Adrenal gland (tissue), 19 donors: ENCODE measurements at places on chromosomes 2 and 18. TPM values are rescaled to one million over a fixed set of nuclear protein-coding genes. Genes with fewer than 3 reads are reported as not detected.

- DNase-seq, result no peak
- H3K27ac ChIP-seq, result no peak overlapping the region
- no peaks in the 10 kb centered on the region for H3K4me1 ChIP-seq
- H3K4me3 ChIP-seq, result no peak overlapping the region
Observed at GRCh38 chr2:170887496-170887895, 41.6 kb upstream of the GORASP2 start.

DNA sequence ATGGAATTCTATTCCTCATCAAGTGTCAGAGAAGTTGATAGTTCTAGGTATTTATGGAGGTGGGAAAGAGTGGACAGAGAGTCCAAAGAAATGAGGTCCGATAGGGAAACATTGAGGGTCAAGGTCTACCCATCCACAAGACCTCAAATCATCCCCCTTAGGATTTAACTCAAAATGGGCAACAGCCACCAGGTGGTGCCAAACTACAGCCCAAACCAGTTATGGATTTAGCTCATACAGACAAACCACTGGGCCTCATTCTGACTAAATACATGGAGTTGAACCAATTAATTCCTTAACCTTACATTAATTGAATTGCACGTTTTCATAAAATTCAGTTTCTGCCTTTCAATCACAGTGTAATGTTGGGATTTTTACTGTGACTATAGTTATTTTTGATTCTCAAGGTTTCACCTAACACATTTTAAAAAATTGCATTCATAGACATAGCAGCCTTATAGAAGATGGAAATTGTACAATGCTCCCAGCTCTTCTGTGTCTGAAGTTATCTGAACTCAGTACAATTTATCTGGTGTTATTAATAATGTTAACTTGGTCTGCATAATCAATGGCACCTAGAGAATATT lies 98.2 kb upstream of the HNMT start:
- no peaks in the 10 kb centered on the region for H3K27me3 ChIP-seq
- no peak overlapping the region for H3K27ac ChIP-seq
- no peak overlapping the region for H3K4me3 ChIP-seq
- H3K36me3 ChIP-seq, result no peaks in the 10 kb centered on the region

- H3K4me1 ChIP-seq, result no peaks in the 10 kb centered on the region
- no peak overlapping the region for H3K27ac ChIP-seq
- no peak overlapping the region for H3K4me3 ChIP-seq
- no peaks in the 10 kb centered on the region for H3K27me3 ChIP-seq
- DNase-seq, result no peak
Observed at GRCh38 chr2:224638301-224638823, 53.2 kb upstream of the CUL3 start.

GRCh38 chr18:26183395-26184112 lies 42.7 kb upstream of the TAF4B start:
- no peaks in the 10 kb centered on the region for H3K27me3 ChIP-seq
- no peaks in the 10 kb centered on the region for H3K4me1 ChIP-seq
- H3K27ac ChIP-seq, result no peak overlapping the region
- DNase-seq, result no peak

DNA sequence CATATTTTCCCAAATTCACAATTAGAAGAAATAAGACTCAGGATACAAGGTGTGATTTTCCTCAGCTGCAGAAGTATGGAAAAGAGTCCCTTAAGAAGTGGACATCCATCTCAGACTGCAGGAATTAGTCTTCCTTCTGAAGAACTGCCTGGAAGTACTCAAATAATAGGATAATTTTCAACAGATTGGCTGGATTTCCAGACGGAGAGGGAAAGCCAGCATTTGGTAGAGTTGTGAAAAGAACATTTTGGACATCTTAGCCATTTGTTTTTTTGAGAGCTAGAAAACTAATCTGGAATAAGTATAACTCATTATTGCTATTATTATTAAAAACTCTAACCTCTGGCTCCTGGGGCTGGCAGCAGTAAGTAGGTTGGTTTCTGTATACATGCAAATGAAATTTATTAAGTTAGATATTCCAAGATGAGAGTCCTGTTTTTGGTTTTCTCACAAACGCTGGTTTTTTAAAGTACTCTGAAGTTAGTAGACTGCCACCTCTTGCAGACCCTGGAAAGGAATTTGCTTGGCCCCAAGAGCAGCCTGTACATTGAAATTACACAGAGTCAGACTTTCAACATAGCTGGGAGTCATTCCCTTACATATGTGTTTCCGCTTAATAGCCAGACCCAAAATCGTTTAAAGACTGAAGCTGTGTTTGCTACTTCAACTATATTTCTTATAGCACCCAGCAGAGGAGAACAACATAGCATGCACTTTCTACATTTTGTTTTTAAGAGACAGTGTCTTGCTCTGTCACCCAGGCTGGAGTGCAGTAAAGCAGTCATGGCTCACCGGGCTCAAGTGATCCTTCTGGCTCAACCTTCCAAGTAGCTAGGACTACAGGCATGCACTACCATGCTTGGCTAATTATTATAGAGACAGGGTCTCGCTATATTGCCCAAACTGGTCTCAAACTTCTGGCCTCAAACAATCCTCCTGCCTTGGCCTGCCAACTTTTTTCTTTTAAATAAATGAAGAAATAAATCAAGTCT lies 142.4 kb downstream of the THADA start:
- H3K27ac ChIP-seq, result no peak overlapping the region
- H3K27me3 ChIP-seq, result no peaks in the 10 kb centered on the region
- H3K36me3 ChIP-seq, result no peaks in the 10 kb centered on the region
- DNase-seq, result no peak
- no peak overlapping the region for H3K4me3 ChIP-seq
- peaks cover 21% of the 10 kb centered on the region for H3K4me1 ChIP-seq

GRCh38 chr2:568639-569235 lies 108.5 kb downstream of the TMEM18 start:
- no peaks in the 10 kb centered on the region for H3K27me3 ChIP-seq
- no peaks in the 10 kb centered on the region for H3K36me3 ChIP-seq
- DNase-seq, result no peak
- peaks cover 3% of the 10 kb centered on the region for H3K4me1 ChIP-seq

DNA sequence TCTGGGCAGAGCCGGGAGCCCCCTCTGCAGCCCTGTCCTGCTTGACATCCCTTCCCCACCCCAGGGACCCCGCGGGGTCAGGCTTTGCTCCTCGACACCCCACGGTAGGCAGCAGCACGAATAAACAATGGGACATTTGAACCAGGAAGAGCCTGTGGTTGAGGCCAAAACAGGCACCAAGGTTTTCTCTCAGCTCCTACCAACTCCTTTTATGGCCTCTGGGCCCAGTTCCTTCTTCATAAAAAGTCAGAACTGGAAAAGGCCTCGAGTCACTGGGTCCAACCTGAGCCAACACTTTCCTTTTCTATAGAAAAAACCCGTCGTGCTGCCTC lies 20.6 kb downstream of the TEX44 start:
- no peaks in the 10 kb centered on the region for H3K36me3 ChIP-seq
- peaks cover 39% of the 10 kb centered on the region for H3K4me1 ChIP-seq
- no peak for DNase-seq
- no peak overlapping the region for H3K4me3 ChIP-seq

DNA sequence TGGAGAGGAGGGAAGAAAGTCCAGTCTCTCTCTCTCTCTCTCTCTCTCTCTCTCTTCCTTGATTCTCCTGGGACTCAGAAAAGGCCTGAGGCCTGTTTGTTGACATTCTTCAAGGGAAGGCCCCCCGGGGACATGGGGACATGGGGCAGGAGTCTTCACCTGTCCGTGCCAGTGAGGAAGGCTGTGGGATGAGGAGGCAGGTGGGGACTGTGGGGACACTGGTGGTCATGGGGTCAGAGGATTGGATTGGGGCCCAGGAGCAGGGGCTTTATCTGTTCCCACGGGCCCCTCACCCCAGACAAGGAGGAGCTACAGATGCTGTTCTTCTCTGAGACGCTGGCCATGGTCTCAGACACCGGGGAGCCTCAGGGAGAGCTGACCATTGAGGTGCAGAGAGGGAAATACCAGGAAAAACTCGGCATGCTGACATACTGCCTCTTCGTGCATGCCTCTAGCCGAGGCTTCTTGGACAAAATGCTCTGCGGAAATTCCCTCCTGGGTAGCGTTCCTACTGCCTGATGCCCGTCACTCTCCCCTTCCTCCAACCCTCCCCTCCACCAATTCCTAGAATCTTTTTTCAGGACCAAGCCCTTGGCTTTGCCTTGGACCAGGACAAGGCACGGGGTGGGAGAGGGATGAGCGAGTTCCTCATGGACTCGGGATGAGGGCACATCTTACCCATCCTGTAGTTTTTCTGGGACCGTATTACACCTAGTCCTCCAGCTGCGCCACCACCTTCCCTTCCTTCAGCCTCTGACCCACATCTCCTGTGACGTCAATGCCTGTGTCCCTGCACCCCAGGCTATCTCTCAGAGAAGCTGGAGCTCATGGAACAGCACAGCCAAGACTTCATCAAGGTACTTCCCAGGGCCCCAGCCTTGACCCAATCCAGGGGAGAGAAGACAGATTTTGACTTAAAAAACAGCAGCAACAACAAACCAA lies 850 bp downstream of the CATIP start:
- no peaks in the 10 kb centered on the region for H3K27me3 ChIP-seq
- no peaks in the 10 kb centered on the region for H3K36me3 ChIP-seq
- H3K27ac ChIP-seq, result no peak overlapping the region
- peaks cover 6% of the 10 kb centered on the region for H3K4me1 ChIP-seq

DNA sequence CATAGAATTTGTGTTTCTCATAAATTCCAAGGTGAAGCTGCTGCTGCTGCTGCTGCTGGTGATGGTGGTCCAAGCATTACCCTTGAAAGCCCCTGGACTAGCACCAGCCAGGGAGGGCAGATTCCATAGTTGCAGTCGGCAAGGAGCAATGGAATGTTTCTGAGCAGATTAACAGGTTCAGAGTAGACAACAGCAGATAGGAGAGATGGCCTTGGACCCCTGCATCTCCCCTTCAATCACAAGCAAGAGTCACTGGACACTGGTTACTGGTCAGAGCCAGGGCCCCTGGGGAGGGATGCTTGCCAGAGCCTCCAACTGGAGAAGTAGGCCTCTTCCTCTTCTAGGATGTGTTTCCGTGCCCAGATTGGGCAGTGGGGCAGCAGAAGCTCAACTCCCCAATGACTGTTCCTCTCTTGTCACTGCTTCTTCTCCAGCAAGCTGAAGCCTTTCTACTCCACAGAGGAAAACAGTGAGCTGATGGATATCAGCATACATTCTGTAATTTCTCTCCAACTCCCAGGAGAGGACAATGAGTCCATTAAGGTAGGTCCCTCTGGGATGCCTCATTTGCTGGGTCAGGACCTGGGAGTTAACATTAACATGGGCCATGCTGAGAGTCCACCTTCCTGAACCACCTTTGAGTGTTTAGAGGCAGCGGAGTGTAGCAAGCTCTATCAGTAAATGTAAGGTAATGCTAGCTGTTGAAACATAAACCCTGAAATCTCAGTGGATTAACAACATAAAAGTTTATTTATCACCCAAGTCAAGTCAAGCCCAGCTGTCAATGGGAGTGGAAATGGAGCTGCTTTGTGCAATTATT lies 35.3 kb downstream of the MROH2A start:
- H3K4me1 ChIP-seq, result no peaks in the 10 kb centered on the region
- DNase-seq, result no peak
- H3K27me3 ChIP-seq, result no peaks in the 10 kb centered on the region

The HOXD1 gene
- total RNA-seq, result 0.72 TPM

The ANKRD30BL gene
- total RNA-seq, result not detected

The POTEI gene
- not detected for total RNA-seq

The HSBP1L1 gene
- total RNA-seq, result 119 TPM

The NPC1 gene
- total RNA-seq, result 94.3 TPM

The CACNB4 gene
- total RNA-seq, result 1.8 TPM

The SCTR gene
- not detected for total RNA-seq

The TOGARAM2 gene
- 0.18 TPM for total RNA-seq

The ITPRID2 gene
- 89.1 TPM for total RNA-seq

The GALR1 gene
- total RNA-seq, result 0.11 TPM

The FAP gene
- 0.65 TPM for total RNA-seq
